Right ventricle myocardium superior (tissue), 1 donor: ENCODE measurements at places on chromosomes 6 and 20.
A peak's percentile ranks its signal among the peaks of the same experiment; 100 is the strongest.

DNA sequence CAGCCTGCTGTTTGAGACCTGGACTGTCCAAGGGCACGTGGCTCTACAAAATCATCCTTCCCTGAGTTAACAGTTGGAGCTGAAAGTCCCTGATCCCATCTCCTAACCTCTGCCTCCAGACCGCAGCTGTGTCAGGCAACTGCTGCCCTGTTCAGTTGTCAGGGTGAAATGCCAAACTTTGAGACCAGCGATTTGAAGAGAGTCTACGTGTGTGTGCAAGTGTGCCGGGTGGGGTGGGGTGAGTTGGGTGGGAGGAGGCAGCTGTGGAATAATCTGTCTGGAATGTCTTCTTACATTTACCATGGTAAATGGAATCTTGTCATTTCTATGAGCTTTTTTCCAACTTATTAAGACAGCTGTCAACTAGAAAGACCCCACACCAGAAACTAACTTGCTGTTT lies 81.0 kb upstream of the FAM8A1 start:
- DNase-seq: no peak

- DNase-seq: no peak
Observed at GRCh38 chr6:119671105-119671504, 321.5 kb upstream of the MAN1A1 start.

DNA sequence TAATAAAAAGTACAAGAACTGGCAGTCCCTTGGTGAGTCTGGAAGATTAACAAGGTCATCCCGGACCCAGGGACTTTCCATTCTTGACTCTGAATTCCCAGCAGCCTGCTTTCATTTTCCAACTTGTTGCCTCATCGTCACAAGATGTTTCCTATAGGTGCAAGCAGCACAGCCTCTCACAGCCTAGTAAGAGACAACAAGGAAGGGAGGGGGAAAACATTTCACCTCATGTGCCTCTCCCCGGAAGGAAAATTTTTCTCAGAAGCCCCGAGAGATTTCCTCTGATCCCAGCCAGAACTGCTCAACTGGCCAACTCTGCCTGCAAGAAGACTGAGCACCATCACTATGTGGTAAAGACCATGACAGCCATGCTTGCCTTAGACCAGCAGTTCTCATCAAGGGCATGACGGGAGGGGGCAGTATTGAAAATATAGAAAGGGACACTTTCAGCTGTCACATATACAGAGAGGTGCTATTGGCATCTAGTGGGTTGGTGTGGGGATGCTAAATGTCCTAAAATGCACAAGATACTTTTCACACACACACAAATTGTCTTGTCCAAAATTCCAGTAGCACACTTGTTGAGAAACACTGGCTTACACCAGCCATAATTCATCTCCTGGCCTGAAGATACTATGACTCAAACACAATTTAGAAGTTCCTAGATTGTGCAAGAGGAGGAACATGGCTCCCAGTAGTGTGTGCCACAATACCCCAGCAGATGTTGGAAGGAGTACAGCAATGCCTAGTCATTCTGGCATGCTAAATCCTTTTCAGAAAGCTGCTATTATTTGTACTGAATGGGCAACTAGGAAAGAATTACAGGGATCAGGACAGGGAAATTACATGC lies 10.8 kb upstream of the WTAP start:
- DNase-seq: no peak

- DNase-seq: no peak
Observed at GRCh38 chr6:109944448-109944847, 33.7 kb upstream of the GPR6 start.

GRCh38 chr20:40293740-40294139 lies 395.3 kb downstream of the MAFB start:
- DNase-seq: no peak

GRCh38 chr6:112179631-112180030 lies 74.7 kb downstream of the LAMA4 start:
- no peak for DNase-seq

GRCh38 chr20:63854766-63855362 lies 6.4 kb upstream of the ABHD16B start:
- DNase-seq: peak; percentile 76

DNA sequence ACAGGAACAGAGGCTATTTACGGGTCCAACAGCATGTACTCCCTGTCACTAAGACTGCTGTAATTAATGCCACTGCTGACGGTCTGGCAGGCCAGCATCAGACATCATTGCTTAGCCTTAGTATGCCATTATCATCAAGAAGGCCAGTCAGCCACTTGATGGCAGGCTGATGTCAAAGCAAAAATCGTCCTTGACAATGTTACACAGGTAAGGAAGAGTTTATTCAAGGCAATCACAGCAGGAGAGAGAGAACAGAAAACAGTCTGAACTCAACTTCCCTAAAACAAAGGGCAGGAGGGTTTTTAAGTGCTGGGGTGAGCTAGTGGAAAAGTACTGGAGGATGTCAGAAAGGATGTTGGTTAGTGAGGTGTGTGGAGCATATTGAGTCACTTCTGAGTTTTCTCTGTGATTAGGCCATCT lies 25.1 kb downstream of the FKBP1C start:
- no peak for DNase-seq

GRCh38 chr6:16698162-16698533 lies 63.1 kb downstream of the ATXN1 start:
- DNase-seq: no peak

- no peak for DNase-seq
Observed at GRCh38 chr6:128343706-128344105, 176.7 kb downstream of the PTPRK start.

- no peak for DNase-seq
Observed at GRCh38 chr6:21469213-21469612, 124.3 kb upstream of the SOX4 start.

GRCh38 chr6:142773324-142773723 lies 171.7 kb downstream of the HIVEP2 start:
- DNase-seq: no peak

DNA sequence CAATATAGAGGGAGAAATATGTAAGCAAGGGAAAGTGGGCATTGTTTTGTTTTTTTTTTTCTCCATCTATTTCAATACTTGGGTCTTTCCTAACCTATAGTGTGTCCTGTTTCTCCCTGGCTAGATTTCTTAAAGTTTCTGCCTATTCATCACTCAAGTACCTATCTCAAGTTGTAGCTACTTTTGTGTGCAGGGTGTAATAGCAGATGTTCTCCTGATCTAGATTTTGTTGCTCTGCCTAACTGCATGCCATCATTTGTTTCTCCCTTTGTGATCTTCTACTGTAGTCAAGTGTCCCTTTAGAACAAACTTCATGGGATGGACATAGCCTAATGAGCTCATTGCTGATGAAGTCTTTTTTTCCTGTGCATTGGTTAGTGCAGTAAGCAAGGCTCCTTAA lies 45.8 kb downstream of the TOP1 start:
- no peak for DNase-seq

- DNase-seq: no peak
Observed at GRCh38 chr6:18262702-18263417, 1.5 kb downstream of the DEK start.

GRCh38 chr6:33985947-33986346 lies 159.9 kb downstream of the GRM4 start:
- no peak for DNase-seq

DNA sequence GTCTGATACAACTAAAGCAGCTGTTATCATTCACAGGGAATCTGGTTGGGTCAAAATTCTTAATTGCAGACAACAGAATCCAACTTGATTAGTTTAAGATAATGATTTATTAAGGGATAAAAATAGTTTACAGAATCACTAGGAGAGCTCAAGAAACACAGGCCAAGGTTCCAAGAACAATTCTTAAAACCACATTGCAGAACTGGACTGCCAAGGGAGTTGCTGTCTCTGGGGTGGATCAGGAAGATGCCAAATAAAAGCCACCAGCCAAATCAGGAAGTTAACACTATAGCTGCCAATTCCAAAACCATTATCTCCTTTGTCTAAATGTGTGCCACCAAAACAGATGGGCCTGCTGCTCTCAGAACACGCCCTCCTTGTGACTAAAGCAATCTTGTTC lies 53.7 kb downstream of the NUDT3 start:
- DNase-seq: no peak
